ENCODE measurements at places on chromosomes 4 and X.
A peak's percentile ranks its signal among the peaks of the same experiment; 100 is the strongest.

- peak; percentile 39 for DNase-seq
Measured at GRCh38 chr4:54277691-54278090, 48.6 kb downstream of the PDGFRA start.

- no peak for DNase-seq
Measured at GRCh38 chrX:130805903-130806302, 97.1 kb downstream of the ENOX2 start.

- DNase-seq: no peak
Measured at GRCh38 chr4:112083587-112084347, 61.5 kb upstream of the FAM241A start.

DNA sequence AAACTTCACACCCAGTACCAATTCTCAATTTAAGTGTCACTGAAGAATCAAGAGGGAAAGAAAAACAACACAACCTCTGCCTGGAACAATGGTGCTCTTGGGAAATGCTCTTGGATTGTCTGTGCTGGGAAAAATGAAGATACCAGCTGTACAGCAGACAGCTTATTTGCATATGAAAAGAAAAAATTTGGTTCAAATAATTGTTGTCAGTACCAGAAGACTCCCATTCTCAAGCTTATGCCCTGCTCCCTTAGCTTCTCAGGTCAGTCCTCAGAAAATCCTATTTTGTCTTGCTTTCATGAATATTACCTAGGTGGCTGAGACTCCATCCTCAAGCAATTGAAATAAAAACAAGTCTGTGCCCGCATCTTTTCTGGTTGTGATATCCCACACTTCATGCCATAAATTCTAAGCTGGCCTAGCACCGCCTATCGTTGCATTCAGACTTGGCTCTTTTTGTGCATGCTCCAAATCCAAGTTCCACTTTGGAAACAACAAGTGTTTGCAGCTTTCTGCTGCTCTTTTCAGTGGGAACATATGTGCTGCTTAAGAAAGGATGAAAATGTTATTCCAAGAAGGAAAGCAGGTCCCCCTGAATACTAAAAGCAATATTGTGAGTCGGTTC lies 431.6 kb downstream of the INPP4B start:
- no peak for DNase-seq

DNA sequence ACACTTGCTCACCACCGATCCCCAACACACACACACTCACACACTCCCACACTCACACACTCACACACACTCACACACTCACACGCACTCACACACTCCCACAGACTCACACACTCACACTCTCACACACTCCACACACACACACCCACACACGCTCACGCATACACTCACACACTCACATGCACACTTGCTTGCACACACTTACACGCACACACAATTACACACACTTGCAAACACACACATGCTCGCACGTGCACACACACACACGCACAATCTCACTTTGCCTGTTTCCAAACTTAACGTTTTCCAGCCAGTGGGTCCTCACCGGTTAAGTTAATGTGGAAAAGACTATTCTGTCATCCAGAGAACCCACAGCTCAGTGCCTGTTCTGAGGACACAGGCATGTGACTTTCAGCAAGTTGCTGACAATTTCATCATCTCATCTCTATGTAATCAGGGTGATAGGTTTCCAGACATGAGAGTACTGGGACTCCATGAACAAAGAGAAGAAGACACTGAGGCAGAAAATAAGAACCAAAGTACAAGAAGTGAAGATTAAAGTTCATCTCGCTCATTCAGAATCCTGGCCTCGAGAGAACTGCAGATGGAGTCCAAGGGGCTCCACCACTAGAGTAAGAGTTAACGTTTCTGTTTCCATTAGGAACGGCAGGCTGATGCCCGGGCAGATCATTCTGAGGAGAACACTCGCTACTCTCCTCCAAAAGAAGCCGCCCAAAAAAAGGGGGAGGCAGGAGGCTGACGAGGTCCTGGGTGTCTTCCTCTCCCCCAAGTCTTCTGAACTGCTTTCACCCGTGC lies 153.2 kb upstream of the FRG1 start:
- no peak for DNase-seq

DNA sequence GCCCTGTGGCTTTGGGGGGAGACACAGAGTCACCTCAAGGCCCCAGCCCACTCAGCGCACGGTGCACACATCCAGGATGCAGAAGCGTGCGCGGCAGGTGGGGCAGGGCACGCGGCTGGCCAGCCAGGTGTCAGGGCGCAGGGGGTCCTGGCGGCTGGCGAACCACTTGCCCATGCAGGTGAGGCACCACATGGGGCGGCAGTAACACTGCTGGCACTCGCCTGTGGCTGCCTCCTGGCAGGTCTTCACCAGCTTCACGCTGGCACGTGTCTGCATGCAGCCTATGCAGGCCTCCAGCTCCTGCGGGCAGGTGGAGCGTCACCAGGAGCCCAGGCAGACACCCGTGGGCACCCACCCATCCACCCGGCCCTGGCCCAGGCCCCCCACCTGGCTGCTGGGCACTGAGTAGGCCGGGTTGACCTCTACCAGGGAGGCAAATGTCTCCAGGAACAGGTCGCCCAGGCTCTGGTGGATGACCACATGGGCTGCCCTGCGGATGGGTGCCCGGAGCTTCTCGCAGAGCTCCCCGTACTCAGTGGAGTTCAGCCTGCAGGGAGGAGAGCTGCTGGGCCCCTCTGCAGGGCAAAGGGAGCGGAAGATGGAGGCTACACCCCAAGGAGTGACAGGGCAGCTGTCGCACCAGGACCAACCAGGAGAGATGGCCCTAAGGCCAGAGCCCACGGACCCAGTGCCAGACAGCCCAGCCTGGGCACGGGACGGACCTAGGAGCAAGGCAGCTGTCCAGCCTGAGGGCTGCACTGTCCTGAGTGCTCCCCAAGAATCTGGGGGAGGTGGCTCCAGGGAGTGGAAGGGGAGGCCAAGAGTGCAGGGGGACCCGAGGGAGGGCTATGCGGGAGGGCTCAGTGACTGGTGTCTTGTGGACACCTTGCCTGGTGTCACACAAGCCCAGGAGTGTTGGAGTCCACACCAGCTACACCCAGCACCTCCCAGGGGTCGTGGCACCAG lies 3.7 kb downstream of the TMEM129 start:
- DNase-seq: no peak

- no peak for DNase-seq
Measured at GRCh38 chrX:82029571-82030218, 827.8 kb downstream of the SH3BGRL start.

- peak; percentile 72 for DNase-seq
Measured at GRCh38 chr4:147853706-147854105, 121.8 kb downstream of the ARHGAP10 start.

- no peak for DNase-seq
Measured at GRCh38 chrX:34863906-34864305, 78.7 kb upstream of the FAM47B start.

DNA sequence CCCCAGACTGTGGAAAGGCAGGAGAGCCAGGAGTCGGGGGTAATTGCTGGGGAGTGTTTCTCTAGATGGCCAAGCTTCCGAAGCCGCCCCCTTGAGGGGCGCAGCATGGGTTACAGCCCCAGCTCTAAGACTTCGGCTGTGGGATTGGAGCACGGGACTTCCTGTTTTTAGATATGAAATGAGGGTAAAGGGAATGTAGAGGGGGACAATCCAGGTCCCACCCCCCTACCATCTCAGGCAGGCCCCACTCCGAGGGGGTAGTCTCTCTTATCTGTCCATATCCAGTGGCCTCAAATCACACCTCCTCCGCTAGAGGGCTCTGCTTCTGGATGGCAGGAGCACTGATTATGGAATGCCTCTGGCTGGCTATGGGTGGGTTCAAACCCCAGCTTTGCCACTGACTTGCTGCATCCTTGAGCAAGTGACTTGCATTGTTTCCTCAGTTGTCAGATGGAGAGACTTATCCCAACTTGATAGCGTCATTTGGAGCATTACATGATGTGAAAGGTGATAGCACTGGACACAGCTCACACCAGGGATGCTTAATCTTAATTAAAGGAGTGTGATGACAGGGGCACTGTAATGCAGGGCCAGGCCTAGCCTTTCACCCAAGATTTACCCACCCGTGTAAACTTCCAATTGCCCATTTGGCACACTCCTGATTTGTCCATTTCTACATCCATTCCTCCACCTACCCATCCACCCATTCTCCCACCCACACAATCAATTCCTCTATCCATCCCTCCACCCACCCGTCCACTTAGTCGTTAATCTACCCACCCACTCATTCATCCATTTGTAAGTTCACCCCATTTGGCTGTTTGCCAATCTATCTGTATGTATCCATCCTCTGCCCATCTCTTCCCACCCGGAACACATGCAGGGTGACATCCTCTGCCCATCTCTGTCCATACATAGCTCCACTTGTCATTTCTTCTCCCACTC lies 848 bp upstream of the KCND1 start:
- no peak for DNase-seq

DNA sequence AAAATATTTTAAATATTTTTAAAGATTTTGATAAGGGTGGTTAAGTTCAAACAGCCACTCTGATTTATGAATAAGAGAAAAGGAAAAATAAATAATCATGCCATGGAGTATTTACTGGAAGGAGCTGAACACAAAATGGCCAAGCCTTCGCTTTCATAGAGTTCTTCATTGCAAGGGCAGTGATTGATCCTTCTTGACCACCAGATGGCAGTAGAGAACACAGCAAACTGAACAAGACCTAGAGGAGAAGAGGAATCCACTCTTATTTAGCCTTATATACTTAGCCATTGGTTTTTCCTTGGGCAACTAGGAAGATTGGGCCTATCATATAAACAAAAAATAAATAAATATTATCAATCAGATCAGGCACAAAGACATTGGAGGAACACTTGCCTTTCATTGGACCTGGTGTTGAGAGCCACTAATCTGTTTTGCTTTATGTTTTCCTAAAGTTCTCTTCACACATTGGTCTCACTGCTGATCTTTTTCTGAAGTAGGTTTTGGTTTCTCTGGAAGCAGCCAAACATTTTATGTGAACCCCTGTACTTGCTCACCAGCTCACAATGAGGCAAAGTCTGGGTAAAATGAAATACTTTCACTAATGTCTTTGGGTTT lies 58.1 kb upstream of the PARM1 start:
- peak; percentile 40 for DNase-seq

GRCh38 chr4:185576962-185577950 lies 41.9 kb upstream of the PDLIM3 start:
- DNase-seq: no peak

GRCh38 chr4:171130256-171130801 lies 682.9 kb upstream of the GALNTL6 start:
- no peak for DNase-seq

- no peak for DNase-seq
Measured at GRCh38 chr4:39484582-39485272, 25.9 kb downstream of the LIAS start.

GRCh38 chr4:82382751-82383150 lies 9.0 kb upstream of the HNRNPD start:
- no peak for DNase-seq

DNA sequence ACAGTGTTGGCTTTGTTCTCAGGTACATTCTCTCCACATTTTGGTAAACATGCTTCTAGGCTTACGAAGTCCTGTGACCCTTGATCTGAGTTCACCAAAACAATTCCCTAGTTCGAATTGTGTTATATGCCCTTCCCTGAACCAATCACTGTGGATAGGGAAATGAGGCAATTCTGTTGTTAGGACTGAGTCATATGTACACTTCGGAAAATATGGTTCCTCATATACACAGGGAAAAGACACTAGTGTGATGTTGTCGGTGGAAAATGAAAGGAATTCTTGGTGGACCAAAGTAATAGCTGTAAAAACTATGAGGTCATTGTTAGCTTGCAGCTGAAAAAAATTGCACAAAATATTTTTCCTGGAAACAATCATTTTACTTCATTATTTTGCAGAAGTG lies 46.6 kb upstream of the MAGEC2 start:
- no peak for DNase-seq

DNA sequence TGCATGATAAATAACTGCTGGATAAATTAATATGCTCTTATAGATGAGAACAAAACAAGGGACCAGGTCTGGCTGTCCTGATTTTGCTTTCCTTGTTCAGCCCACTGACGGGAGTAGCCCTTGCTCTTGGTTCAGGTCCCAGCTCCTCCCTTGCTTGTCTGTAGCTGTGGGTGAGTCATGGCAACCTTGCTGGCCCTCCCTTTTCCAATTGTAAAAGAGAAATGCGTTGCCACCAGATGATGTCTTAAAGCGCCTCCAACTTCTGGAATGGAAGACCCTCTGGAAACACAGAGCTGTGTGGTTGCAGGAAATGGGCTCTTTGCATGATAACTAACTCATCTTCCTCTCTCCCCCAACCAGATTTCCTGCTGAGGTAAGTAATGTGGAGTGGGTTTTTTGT lies 171.4 kb downstream of the AASDH start:
- DNase-seq: no peak

- no peak for DNase-seq
Measured at GRCh38 chrX:142686653-142687283, 339.0 kb upstream of the SPANXN4 start.

- DNase-seq: no peak
Measured at GRCh38 chr4:1746919-1747602, 25.7 kb downstream of the TACC3 start.

- no peak for DNase-seq
Measured at GRCh38 chr4:56052481-56052880, 103.7 kb downstream of the CEP135 start.

DNA sequence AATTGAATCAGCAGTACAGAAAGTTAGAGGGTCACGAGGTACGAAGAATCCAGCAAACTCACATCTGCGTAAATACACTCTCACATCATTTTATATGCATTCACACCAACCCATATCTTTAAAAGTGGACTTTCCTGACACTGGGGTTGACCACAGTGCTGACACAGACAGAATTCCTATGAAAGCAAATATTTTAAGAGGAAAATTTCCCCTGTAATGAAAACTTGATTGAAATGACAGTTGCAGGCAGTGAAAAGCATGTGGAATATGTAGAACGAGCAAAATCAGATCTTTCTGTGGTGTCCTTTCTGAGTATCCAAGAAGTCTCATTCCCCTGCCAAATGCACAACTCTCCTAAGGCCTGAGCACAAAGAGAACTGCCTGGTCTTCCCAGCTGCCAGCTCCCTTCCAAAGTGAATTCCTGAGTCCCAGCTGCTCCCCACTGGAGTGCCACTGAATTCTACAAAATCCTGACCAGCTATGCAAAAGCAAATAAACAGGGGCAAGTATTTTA lies 50.5 kb upstream of the FAM9C start:
- DNase-seq: no peak

GRCh38 chrX:119997570-119997969 lies 54.0 kb upstream of the NKAP start:
- no peak for DNase-seq

- DNase-seq: no peak
Measured at GRCh38 chr4:4890574-4891255, 31.2 kb downstream of the MSX1 start.

- no peak for DNase-seq
Measured at GRCh38 chr4:150939530-150939929, 75.6 kb downstream of the LRBA start.

Data from HFF-Myc (cell line).